ENCODE measurements at places on chromosomes 5 and 9. TPM values are rescaled to one million over a fixed set of nuclear protein-coding genes. Genes with fewer than 3 reads are reported as not detected.

CD274 gene
- total RNA-seq = 0.26 TPM

IFNW1 gene
- not detected for total RNA-seq

LHX2 gene
- 0.33 TPM for total RNA-seq

RPP25L gene
- total RNA-seq = 46.0 TPM

FAM200C gene
- 6.3 TPM for total RNA-seq

LHX3 gene
- not detected for total RNA-seq

UBE2D2 gene
- 150 TPM for total RNA-seq

SPATA31A3 gene
- not detected for total RNA-seq

NEUROG1 gene
- total RNA-seq = not detected

GADD45G gene
- total RNA-seq = 3.7 TPM

CNTNAP3 gene
- 9.9 TPM for total RNA-seq

PCDHB4 gene
- 0.41 TPM for total RNA-seq

OR1J2 gene
- not detected for total RNA-seq
